ENCODE measurements at places on chromosomes 5 and 9. TPM values are rescaled to one million over a fixed set of nuclear protein-coding genes. Genes with fewer than 3 reads are reported as not detected.
A peak's percentile ranks its signal among the peaks of the same experiment; 100 is the strongest.

DNA sequence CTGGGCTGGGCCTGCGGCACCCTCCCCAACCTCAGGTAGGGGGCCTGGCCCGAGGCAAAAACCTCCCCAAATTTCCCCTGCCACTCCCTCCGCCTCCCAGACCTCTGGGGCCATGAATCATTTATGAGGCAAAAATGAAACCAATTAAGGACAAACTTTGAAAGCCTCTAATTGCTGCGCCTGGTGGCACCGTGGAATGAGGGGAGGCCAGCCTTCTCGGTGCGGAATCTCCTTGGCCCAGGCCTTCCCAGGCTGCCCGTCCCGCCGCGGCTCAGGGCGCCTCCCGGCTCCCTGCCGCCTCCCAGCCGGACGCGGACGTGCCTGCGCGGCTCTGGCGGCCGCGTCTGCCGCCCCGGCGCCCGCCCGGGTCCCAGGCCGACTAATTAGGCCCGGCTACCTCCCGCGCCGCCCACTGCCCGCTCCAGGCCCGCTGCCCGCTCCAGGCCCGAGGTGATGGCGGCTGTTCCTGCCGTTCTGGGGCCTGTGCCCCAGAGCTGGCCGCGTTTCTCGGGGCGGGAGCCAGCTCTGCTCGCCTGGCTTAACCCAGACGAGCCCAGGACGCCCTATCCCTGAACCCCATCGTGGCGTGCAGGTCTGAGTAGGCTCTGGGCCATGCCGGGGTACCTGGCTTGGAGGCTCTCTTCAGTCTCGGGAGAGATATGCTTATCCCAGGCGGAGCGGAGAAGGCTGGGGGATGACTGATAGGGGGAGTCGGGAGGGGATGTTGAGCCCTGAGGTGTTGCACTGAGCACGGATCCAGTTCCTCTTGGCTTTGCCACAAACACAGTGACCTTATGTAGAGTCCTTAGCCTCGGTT lies 20.1 kb downstream of the CXXC5 start:
- DNase-seq, result no peak

GRCh38 chr9:76415154-76415553 lies 20.9 kb upstream of the RFK start:
- DNase-seq, result no peak

- peak; percentile 26 for DNase-seq
Measured at GRCh38 chr5:143135832-143136551, 267.5 kb downstream of the NR3C1 start.

DNA sequence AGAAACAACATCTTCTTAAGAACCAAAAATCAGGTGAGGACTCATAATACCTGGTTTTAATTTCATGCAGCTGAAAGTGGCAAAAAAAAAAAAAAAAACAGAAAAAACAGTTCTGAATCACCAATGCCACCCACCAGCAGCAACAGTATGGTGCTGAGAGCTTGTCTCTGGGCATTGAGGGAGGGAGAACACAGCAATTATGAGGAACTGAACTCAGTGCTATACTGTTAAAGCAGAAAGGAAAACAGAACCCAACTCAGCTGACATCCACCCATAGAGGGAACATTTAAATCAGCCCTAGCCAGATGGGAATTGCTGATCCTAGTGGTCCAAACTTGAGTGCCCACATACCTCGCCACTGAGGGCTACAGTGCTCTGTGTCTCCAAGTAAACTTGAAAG lies 657.9 kb downstream of the ACTL7B start:
- no peak for DNase-seq

DNA sequence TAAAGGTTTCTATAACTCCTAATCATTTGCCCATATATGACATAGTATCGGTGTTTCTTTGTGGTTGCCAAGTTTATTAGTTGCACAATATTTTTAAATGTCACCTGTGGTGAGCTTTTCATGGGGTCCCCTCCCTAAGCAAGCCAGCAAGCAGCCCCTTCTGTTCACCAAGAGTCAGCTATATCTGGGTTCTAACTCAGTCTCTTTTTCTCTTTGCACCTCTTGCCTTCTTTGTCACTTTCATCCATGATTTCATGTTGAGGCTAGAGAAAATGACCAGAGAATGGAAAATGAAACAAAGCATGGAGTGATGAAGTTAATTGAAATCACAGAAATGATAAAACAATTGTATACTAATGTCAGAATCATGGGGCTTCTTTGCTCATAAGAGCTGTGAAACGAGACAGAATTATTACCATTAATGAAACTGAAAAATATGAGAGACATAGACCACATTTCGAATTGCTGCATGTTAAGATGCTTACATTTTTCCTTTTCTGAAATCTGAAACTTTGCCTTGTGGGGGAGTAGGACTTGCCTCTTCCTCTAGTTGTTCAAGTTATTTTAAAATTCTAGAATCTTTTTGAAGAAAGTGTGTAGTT lies 75.7 kb downstream of the CAMK4 start:
- no peak for DNase-seq

- DNase-seq, result peak; percentile 69
Measured at GRCh38 chr9:112061152-112061740, 113.9 kb downstream of the SUSD1 start.

GRCh38 chr9:134531220-134531970 lies 110.2 kb upstream of the COL5A1 start:
- DNase-seq, result no peak

Gene TICAM2
- 3.5 TPM for total RNA-seq

Gene CAPSL
- total RNA-seq, result not detected

Gene ACTBL2
- total RNA-seq, result not detected
